Stimulated activated CD4-positive, alpha-beta T cell treated with anti-CD3 and anti-CD28 coated beads, Interleukin-4, amount 100 ng/mL, for 4 hours (primary cell): ENCODE measurements at places on chromosomes 3 and 15.

GRCh38 chr3:120502116-120502515, 51.3 kb upstream of the FSTL1 start:
- no peak for DNase-seq

GRCh38 chr3:8953313-8953712, 10.0 kb downstream of the RAD18 start:
- DNase-seq: no peak

DNA sequence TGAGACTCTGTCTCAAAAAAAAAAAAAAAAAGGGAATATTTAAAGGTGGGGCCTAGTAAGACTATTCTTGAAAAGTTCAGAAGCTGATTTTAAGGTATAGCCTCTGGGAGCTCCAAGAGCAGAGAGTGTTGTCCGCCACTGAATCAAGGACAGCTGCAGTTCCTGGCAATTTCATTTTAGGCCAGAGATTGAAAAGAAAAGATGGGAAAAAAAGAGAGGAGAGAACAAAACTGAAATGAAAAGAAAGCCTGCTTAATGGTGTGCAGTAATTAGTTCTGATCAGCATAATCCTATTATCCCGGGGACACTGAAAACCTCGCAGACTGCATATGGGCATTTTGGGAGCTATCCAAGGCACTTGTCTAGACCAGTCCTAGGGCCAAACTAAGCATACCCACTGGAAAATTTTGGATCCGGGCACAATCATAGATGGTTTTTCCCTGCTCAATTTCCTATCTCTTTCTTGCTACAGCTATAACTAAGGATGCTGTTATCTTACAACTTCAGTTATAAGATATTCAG, 43.2 kb downstream of the EHHADH start:
- DNase-seq: no peak

DNA sequence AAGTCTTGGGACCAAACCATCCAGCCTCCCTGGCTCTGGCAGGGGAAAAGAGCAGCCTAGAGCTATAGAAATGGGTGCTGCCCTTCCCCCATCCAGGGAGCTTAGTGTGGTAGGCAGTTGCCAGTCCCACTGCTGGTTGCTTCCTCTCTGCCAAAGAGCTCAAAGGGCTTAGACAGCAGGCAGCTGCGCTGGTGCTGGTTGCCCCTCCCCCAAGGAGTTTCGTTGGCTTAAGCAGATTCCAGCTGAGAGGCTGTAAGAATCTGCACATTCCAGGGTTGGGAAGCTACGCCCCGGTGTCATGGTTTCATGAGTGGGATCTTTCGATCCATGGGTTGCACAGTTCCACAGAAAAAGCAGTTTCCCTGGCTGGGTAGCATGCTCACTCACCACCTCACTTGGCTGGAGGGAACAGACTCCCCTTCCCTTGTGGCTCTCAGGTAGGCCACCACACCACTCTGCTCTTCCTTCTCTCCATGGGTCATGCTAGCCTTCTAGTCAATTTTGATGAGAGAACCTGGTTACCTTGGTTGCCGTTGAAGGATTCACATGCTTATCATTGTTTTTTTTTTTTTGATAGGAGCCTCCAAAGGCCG, 195.1 kb downstream of the EPHA6 start:
- DNase-seq: no peak
